ENCODE measurements at places on chromosomes 3 and 15.

DNA sequence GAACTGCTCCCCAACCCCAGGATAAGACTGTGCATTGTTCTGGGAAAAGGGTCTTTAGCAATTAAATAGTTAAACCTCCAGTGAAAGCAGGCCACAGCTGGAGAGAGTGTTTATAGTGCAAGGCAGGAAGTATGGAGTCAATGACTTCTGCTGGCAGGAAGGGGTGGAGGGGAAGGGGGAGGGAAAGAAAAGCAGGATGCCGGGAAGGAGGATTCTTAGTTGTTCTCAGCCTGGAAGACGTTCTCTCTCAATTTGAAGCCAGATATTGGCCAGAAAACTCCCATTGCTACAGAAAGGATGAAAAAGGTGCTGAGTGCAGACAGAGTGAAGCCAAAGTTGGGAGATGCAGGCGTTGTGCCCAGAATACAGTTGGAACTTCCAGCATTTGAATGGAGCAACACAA is 35.7 kb upstream of the ACTL6A start:
- no peak for DNase-seq
- H3K36me3 ChIP-seq = no peaks in the 10 kb centered on the region
- H3K4me1 ChIP-seq = no peaks in the 10 kb centered on the region
- H3K4me3 ChIP-seq = no peak overlapping the region
- H3K27ac ChIP-seq = no peak overlapping the region
- H3K27me3 ChIP-seq = no peaks in the 10 kb centered on the region

GRCh38 chr15:34815836-34816235 is 20.5 kb upstream of the ACTC1 start:
- no peaks in the 10 kb centered on the region for H3K36me3 ChIP-seq
- no peak for DNase-seq
- no peak overlapping the region for H3K4me3 ChIP-seq
- peaks cover 67% of the 10 kb centered on the region for H3K27me3 ChIP-seq

DNA sequence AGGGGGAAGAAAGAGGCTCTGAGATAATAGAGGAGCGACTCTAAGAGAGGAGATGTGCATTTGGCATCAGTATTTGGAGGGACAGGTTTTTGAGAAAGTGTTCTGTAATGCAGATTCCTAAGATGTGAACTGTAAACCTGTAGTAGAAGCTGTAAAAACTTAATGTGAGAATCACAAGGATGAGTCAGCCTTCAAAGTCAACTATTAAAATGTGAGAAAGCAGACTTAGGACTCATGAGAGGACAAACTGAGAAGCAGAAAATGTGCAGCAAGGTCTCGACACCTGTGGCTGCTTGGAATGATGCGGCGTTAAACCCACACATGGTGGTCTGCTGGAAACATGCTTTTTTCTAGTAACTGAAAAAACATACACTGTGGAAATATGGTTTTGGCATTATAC is 36.0 kb downstream of the USP13 start:
- no peak overlapping the region for H3K27ac ChIP-seq
- H3K4me3 ChIP-seq = no peak overlapping the region
- DNase-seq = no peak
- no peaks in the 10 kb centered on the region for H3K27me3 ChIP-seq
- no peaks in the 10 kb centered on the region for H3K4me1 ChIP-seq
- H3K36me3 ChIP-seq = peaks cover 6% of the 10 kb centered on the region

- no peaks in the 10 kb centered on the region for H3K27me3 ChIP-seq
- peaks cover 76% of the 10 kb centered on the region for H3K4me1 ChIP-seq
- peak within 1 kb of the TSS; percentile 93 for H3K4me3 ChIP-seq
- peaks cover 2% of the 10 kb centered on the region for H3K36me3 ChIP-seq
- no peak for DNase-seq
- H3K27ac ChIP-seq = peak within 1 kb of the TSS; percentile 92
Observed at GRCh38 chr3:112974894-112975293, at the start of gene CD200R1. CD200R1 (minus strand) TSS chr3:112975103; CDS start chr3:112974857, 246 bp downstream.

GRCh38 chr3:64316971-64317370 is 91.7 kb upstream of the PRICKLE2 start:
- H3K27me3 ChIP-seq = no peaks in the 10 kb centered on the region
- no peak for DNase-seq
- no peaks in the 10 kb centered on the region for H3K36me3 ChIP-seq
- H3K4me3 ChIP-seq = no peak overlapping the region
- no peaks in the 10 kb centered on the region for H3K4me1 ChIP-seq

DNA sequence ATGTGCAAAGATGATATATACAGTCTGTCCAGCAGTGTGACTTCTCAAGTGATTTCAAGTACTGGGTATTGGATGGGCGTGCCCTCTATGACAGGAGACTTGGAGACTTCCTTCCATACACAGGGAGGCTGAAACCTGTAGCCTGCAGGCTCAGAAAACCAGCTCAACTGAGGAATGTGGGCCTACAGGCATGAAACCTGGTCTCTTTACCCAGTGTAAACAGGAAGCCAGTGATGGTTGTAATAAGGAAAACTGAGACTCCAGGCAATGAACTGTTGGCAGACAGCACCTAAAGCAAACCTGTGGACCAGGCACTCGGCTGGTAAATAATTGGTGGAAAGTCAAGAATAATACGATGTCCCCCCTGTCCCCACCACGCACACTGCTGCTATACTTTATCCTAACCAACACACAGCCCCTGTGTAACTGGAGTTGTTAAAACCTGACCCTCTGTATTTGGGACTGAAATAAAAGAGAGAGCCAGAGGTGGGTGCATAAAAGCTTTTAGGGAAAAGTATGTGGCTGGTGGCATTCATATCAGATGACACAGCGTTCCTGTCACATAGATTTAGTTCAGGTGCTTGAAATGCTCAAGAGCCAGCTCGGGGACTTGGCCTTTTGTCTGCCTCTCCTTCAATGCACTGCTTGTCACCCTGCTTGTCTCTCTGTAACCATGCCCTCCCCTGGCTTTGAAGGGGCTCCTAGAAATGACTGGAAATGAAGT is 144.7 kb downstream of the TPRG1 start:
- no peak overlapping the region for H3K27ac ChIP-seq
- no peak for DNase-seq

DNA sequence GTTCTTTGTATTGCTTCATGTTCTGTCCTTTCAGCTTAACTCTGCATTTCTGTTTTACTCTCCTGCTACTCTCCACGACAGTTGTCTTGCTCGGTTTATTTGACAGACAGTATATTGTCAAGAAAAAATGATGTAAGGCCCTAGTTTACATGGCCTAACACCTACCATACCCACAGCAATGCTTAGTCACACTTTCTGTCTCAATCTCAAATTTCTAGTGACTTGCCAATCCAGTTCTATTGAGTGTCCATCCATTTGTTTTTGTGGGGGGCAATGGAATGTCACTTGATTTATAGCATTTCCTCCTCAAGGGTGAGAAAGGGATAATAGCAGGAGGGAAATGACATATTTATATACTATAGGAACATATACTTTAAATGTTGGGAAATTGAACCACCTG is 676.2 kb downstream of the NAALADL2 start:
- no peak for DNase-seq
- H3K36me3 ChIP-seq = no peaks in the 10 kb centered on the region
- no peak overlapping the region for H3K27ac ChIP-seq
- H3K27me3 ChIP-seq = no peaks in the 10 kb centered on the region

DNA sequence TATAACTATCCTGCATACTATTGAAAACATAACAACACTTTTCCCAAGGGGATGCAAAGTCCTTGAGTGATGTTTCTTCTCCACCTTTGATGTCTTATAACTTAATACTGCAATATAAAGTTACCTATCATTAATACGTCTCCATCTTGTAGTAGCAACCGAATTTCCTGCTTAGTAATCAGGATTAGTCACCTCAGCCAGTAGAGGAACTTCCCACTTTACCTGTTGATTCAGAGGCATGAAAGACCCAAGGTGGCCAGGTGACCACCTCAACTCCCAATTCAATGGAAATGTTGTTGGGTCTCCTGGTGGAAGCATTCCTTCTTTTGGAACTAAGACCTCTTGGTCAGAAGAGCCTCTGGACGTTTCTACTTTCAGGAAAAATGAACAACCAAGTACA is 3.5 kb upstream of the TMCC1 start:
- no peak overlapping the region for H3K4me3 ChIP-seq
- peaks cover 8% of the 10 kb centered on the region for H3K36me3 ChIP-seq
- no peak overlapping the region for H3K27ac ChIP-seq

GRCh38 chr3:4981665-4982494 is 2.6 kb downstream of the BHLHE40 start:
- H3K27ac ChIP-seq = peak overlapping the region; percentile 99
- H3K4me1 ChIP-seq = peaks cover 64% of the 10 kb centered on the region
- H3K4me3 ChIP-seq = peak overlapping the region; percentile 99

- DNase-seq = no peak
- H3K4me3 ChIP-seq = no peak overlapping the region
- H3K36me3 ChIP-seq = peaks cover 2% of the 10 kb centered on the region
- no peak overlapping the region for H3K27ac ChIP-seq
- no peaks in the 10 kb centered on the region for H3K4me1 ChIP-seq
Observed at GRCh38 chr15:94131875-94132274, 99.5 kb upstream of the MCTP2 start.

DNA sequence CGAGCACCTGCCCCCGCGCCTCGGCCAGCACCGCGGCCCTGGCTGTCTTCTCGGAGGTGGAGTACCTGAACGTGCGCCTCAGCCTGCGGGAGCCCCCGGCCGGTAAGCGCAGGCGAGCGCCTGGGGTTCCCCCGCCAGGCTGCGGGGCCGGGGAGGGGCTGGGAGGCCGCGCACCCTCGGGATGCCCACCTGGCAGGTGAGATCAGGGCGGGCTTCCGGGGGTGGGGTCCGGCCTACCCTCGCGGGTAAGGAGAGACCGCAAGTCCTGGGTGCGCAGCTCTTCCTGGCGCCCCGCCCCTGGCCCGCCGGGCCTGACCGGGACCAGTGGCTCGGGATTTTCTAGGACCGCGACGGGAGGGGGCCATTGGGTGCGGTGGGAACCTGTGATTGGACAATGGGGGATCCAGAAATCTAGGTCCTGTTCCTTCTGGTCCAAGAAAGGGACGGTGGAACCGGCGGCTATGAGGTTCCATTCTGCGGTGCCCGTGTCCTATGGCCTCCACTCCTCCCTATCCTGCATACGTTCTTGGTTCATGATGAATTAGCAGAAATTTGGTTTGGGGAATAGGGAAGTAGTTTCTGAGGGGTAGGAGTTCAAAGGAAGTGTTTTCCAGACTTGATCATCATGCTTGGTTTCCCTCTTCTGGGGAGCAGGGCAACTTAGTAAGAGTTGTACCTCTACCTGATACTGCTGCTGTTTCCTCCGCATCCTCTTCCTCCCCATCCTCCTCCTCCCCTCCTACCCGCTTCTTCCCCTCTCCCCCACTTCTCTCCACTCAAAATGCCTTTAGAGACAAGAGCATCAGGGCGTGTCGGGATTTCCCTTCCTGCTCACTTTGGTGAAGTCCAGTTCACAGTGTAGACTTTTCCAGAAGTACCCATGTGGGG is 808 bp downstream of the ARRDC4 start:
- no peak overlapping the region for H3K27ac ChIP-seq
- H3K36me3 ChIP-seq = peaks cover 2% of the 10 kb centered on the region
- peak overlapping the region; percentile 49 for H3K4me3 ChIP-seq
- no peaks in the 10 kb centered on the region for H3K27me3 ChIP-seq
- no peaks in the 10 kb centered on the region for H3K4me1 ChIP-seq
- DNase-seq = no peak

- H3K36me3 ChIP-seq = peaks cover 11% of the 10 kb centered on the region
- H3K27me3 ChIP-seq = no peaks in the 10 kb centered on the region
Observed at GRCh38 chr3:13308380-13308801, 111.7 kb downstream of the NUP210 start.

GRCh38 chr3:98518816-98519215 is 3.9 kb downstream of the CLDND1 start:
- DNase-seq = no peak
- H3K4me3 ChIP-seq = peak overlapping the region; percentile 87
- H3K4me1 ChIP-seq = peaks cover 71% of the 10 kb centered on the region
- H3K27me3 ChIP-seq = no peaks in the 10 kb centered on the region

GRCh38 chr15:40279437-40280141 is 3.3 kb downstream of the ANKRD63 start:
- H3K27me3 ChIP-seq = peaks cover 27% of the 10 kb centered on the region
- H3K4me1 ChIP-seq = peaks cover 3% of the 10 kb centered on the region
- H3K27ac ChIP-seq = no peak overlapping the region

DNA sequence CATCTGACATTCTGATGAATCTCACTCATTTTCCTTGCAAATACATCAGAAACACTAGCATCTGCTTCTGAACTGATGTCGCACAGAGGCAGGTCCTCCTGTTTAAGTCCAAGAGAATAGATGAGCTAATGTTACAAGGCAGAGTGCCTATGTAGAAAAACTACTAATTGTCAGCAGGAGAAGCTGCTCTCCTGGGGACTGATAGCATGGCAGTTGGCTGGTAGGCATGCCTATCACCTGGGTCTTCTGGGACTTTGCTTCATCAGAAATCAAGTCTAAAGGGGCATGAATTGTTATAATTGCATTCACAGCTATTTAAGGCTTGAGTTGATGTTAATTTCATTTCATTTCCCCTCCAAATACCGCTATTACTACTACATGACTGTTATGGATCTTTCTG is 457.2 kb downstream of the RAP2B start:
- no peaks in the 10 kb centered on the region for H3K36me3 ChIP-seq
- no peak overlapping the region for H3K4me3 ChIP-seq
- DNase-seq = no peak
- H3K4me1 ChIP-seq = peaks cover 34% of the 10 kb centered on the region

DNA sequence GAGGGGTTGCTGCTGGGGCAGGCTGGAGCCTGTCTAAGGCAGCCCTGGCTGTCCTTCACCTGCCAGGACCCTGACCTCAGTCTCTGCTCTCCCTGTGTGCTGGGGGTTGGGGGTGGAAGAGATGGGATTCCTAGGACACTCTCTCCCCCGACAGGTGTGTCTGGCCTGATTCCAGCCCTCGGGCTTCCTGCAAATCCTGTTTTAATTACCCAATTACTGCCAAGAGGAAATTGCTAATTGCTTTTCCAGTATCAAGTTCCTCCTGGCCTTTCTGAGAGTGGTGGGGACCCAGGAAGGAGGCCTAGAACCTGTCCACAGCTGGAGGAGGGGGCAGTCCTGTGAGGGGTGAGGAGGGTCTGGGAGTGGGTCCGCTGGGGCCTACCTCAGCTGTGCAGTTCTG is 15.8 kb downstream of the PLXNA1 start:
- H3K27me3 ChIP-seq = no peaks in the 10 kb centered on the region
- H3K4me1 ChIP-seq = peaks cover 8% of the 10 kb centered on the region
- H3K4me3 ChIP-seq = no peak overlapping the region

DNA sequence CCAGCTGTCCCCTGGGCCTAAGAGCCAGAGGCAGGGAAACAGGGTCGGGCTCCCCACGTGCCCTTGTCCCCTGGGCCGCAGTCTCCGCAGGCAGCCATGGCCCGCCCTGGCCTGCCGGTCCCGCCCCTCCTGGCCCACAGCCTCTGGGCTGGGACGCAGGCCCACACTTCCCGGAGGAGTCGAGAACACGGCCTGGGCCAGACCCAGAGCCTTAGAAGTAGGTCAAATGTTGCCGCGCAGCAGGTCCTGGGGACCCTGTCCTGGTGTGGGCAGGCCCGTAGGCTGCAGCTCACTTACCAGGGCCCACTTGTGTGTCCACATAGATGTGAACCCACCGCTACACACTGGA is 4.3 kb upstream of the MYL3 start:
- H3K36me3 ChIP-seq = no peaks in the 10 kb centered on the region
- no peak overlapping the region for H3K4me3 ChIP-seq
- DNase-seq = no peak
- peaks cover 19% of the 10 kb centered on the region for H3K27me3 ChIP-seq
